ENCODE measurements at places on chromosomes 1 and 21.

DNA sequence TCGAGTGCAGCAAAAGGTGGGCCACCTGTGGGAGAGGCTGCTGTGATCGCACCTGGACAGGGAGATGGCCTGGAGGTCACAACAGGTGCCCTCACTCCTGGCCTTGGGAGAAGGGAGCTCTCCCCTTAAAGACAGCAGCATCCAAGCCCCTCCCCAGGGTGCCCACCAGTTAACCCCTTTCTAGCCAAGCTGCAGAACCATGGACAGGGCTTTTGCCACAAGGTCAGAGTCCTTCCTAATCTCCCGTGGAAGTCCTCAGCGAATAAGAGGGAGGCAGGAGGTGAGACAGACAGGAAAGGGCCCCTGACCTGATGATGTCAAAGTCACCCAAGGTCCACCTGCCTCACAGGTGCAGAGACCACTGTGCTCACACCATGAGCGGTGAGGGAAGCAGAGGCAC is 1.7 kb downstream of the CNTN2 start:
- no peak for DNase-seq

DNA sequence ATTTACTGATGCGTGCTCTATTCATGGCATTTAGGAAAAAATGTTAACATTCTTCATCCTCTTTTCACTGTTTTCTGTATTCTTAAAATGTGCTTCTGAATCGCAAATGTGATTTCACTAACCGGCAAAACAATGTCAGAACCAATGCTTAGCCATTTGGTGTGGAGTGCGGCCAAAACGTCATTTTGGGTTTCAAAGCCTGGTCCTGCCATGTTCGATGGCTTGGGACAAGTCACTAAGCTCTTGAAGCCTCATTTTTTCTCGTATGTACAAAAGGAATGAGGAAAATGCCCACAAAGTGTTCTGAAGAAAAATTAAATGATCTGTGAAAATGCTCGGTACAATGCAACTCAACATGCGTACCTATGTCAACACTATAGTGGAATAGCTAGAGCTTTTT is 175.3 kb downstream of the APP start:
- DNase-seq = no peak

- no peak for DNase-seq
Observed at GRCh38 chr1:204703826-204704612, 18.5 kb upstream of the LRRN2 start.

DNA sequence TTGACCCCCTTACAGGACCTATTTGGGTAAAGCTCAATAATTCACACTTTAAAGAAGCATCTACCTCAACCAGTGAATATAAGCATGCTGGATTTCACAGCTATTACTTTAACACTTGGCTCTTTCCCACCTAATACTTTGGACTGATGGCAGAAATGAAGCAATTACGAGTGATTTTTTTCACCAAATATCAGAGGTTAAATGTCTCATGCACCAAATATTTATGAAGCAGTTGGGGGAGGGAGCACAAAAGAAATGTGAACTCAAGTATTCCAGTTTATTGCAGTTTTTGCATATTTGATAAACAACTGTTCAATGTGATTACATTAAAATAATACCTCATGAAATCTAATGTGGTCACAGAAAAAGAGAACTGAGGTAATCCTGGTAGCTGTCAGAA is 223.6 kb downstream of the LRRC7 start:
- DNase-seq = no peak

- no peak for DNase-seq
Observed at GRCh38 chr1:156795374-156795733, 21.3 kb downstream of the SH2D2A start.

GRCh38 chr1:41950820-41951219 is 32.1 kb upstream of the HIVEP3 start:
- no peak for DNase-seq

DNA sequence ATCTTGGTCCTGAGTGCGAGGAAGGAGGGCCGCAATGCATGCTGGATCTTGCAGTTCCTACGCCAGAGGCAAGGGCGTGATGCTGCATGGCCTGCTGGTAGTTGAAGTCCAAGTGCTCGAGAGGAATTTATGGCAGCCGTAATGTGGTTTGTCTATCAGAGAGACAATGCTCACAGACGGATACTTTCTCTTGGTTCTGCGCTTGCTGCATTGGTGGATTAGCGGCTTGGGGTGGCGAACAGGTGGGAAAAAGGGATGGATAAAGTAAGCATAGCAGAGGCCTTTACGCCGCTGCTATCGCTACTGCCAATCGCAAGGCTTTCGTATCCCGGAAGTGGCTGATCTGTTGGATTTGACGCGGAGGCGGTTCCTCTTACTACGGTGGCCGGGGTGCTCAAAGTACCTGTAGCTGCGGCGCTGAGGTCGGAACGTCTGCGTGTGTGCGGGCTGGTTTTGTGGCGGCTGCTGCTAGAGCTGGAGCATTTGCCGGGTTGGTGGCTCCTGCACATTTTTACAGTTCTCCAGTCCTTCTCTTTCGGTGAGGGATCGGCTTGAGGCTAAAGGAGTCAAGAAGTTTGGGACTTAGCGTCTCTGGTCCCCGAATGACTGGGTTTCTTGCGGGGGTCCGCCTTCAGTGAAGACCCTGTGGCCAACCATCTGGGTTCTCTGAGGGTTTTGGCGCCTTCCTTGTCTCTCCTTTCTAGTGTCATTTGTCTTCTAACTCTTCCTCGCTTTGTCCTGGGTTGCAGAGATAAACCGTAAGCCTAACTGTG is at the start of gene ATG4C:
ATG4C (plus strand) TSS at position 397 of the 773 bp plus-strand sequence. CDS start 19,655 bp downstream, outside the sequence.
- DNase-seq = peak; percentile 87
